ENCODE measurements at places on chromosomes 7 and 10.
A peak's percentile ranks its signal among the peaks of the same experiment; 100 is the strongest.

DNA sequence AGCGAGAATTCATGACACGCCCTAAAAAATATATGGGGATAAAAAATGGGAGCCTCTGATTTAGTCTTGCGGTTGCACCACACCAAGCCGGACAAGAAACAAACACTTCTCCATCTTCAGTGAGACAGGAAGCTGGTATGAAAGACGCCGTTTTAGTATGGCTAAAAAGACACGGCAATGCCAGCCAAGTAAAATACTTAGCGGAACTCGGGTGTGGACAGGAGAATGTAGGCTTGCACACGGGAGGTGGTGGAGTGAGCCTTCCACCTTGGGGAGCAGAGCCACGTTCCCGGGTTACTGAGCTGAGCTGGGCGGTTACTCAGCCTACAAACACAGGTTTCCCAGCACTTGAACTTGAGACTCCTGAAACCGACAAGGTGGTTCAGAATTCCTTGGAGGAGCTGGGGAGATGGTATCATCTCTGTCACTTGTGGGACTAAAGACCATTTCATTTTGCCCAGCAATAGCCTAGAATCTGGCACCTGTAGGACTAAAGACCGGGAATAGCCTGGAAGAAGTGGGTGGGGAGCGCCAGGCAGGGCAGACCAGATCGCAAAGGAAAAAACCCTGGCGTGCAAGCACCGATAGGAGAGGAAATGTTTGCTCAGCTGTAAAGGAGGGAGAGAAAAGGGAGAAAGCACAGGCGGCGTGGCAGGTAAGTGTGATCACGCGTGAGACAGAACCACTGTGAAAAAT lies 34.8 kb upstream of the SEPHS1 start:
- no peak for DNase-seq

DNA sequence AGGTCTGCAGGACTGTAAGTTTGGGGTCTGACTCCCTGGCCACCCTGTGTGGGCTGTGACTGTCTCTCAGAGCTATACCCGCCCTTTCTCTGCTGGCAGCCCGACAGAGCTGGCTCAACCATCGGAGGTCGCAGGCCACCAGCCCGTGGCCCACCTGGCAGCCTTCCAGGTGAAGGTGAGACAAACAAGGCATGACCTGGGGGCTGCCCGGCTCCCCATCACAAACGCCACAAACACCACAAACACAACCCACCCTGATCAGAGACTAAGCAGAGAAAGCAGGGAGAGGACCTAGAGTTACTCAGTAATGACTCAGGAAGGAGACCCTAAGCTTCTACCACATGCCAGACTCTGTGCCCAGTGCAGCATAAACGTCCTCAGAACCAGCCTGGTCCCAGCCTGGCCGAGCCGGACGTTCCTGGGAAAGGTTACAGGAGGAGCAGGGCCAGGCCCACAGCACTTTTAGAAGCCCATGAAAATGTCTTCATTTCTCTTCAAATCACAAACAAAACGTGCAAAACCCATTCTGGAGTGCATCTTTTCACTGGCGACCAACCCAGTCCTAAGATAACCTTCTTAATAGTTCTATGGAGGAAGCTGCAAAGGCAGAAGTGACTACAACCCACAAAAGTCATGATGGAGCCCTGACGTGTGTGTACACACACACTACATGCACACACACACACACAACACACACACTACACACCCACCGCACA lies 66.8 kb downstream of the MKI67 start:
- peak; percentile 45 for DNase-seq

GRCh38 chr10:97335188-97335619 lies 675 bp upstream of the FRAT2 start:
- no peak for DNase-seq

GRCh38 chr7:103915680-103916357 lies 73.6 kb downstream of the RELN start:
- no peak for DNase-seq

Data from natural killer cell treated with Interleukin-12 subunit alpha and Interleukin-12 subunit beta and Interleukin-15 and Interleukin-18, amount 100 ng/mL, for 72 hours (primary cell).